Astrocyte (in vitro differentiated cells and primary cell): ENCODE measurements at places on chromosomes 3 and 15. TPM values are rescaled to one million over a fixed set of nuclear protein-coding genes. Genes with fewer than 3 reads are reported as not detected.

- peak overlapping the region; percentile 37 for H3K27ac ChIP-seq
- DNase-seq: peak; percentile 87
- no peak overlapping the region for H3K4me3 ChIP-seq
Observed at GRCh38 chr3:16338999-16339398, 74.0 kb downstream of the OXNAD1 start.

DNA sequence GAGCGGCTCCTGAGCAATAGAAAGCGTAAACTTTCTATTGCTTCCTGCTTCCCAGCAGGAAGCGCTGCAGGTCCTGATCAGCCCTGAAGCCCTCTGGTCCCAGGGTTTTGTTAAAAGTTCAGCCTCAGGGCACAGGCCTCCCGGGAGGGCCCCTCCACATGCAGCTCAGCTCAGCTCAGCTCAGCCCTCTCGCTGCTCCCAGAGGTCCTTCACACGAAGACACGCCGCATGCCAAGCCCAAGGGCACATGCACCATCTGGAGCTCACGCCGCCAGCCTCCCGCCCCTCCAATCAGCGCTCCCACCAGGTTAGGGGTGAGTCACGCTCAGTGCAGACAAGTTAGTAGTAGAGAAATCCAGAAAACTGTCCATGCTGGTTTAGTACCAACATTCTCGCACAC, 12.7 kb downstream of the TKT start:
- peaks cover 9% of the 10 kb centered on the region for H3K36me3 ChIP-seq
- H3K4me3 ChIP-seq: no peak overlapping the region
- peak; percentile 53 for DNase-seq
- H3K27ac ChIP-seq: peak overlapping the region; percentile 4
- H3K27me3 ChIP-seq: no peaks in the 10 kb centered on the region
- H3K4me1 ChIP-seq: peaks cover 26% of the 10 kb centered on the region

DNA sequence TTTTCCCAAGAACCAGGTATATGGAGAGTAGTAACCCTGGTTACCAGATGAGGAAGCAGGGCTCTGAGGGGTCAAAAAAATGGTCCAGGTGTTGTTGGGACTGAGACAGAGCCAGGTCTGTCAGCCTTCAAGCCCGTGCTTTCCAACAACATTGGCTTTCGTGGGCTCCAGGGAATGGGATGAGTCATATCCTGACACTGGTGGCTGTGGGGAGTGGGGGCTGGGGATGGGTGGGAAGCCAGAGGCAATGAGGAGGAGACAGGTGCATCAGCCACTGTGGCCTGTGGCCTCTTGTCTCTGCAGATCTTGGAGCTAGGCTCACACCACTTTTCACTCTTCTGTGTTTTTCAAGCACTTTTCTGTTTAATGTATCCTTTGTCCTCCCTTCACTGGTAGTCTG, 38.2 kb downstream of the CORO2B start:
- no peak overlapping the region for H3K27ac ChIP-seq
- peak; percentile 43 for DNase-seq
- no peaks in the 10 kb centered on the region for H3K36me3 ChIP-seq
- H3K27me3 ChIP-seq: no peaks in the 10 kb centered on the region

- H3K4me3 ChIP-seq: no peak overlapping the region
- DNase-seq: peak; percentile 56
- no peaks in the 10 kb centered on the region for H3K4me1 ChIP-seq
- H3K27me3 ChIP-seq: no peaks in the 10 kb centered on the region
Observed at GRCh38 chr3:42351207-42351606, 59.2 kb downstream of the LYZL4 start.

The ACKR4 gene
- total RNA-seq: not detected in 2 replicates

The TMOD2 gene
- 7.1 and 8.4 TPM in 2 replicates for total RNA-seq
